Stimulated activated CD4-positive, alpha-beta T cell treated with anti-CD3 and anti-CD28 coated beads, Interleukin-1b, Interleukin-23, amount 100 ng/mL, for 1 hour (primary cell): ENCODE measurements at places on chromosomes 1 and 21.

- DNase-seq, result no peak
Observed at GRCh38 chr1:94048413-94049164, 72.4 kb downstream of the ABCA4 start.

DNA sequence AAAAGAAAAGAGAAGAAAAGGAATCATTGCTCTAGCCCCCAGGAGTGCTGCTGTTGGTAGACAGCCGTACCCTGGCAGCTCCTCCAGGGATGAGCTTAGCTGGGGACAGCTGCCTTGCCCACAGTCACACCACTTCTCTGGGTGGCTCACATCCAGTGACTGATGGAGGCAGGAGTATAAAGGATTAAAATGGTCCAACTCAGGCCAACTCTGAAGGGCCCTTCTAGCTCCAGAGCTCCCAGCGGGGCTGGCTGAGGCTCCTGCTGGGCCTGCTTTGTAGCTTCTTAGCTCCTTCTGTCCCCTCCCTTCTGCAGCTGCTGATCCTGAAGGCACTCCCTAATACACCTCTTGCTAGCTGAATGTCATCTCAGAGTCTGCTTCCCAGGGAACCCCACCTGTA, 4.4 kb downstream of the CITED4 start:
- no peak for DNase-seq

GRCh38 chr1:7290971-7291970, 479.8 kb upstream of the VAMP3 start:
- no peak for DNase-seq

DNA sequence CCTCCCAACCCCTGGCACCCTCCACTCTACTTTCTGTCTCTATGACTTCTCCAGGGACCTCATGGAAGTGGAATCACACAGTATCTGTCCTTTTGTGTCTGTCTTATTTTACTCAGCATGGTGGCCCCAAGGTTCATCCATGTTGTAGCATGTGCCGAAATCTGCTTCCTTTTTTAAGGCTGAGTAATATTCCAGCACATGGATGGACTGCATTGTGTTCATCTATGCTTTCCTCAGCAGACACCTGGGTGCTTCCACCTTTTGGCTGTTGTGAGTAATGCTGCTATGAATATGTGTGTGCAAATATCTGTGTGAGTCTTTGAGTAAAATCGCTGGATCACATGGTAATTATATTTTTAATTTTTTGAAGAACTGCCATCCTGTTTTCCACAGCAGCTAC, 1.6 kb upstream of the PFKL start:
- no peak for DNase-seq

- DNase-seq, result no peak
Observed at GRCh38 chr21:36710729-36711048, 11.8 kb downstream of the SIM2 start.
